ENCODE measurements at places on chromosomes 7 and 10.

DNA sequence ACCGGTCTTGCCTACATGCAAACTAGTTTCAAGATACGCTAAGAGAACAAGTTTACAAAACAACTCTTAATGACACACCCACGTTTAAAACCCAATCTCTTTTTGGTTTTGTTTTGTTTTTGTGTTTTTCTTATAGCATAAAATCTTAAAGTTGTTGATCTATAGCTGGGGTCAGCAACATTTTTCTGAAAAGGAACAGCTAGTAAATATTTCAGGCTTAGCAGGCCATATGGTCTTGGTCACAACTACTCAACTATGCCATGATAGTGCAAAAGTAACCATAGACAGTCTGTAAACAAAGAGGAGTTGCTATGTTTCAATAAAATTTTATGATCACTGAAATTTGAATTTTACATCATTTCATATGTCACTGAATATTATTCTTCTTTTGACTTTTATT, 327.4 kb downstream of the AGMO start:
- no peak for DNase-seq

- DNase-seq, result no peak
Measured at GRCh38 chr10:47347303-47347675, 874 bp upstream of the RBP3 start.

DNA sequence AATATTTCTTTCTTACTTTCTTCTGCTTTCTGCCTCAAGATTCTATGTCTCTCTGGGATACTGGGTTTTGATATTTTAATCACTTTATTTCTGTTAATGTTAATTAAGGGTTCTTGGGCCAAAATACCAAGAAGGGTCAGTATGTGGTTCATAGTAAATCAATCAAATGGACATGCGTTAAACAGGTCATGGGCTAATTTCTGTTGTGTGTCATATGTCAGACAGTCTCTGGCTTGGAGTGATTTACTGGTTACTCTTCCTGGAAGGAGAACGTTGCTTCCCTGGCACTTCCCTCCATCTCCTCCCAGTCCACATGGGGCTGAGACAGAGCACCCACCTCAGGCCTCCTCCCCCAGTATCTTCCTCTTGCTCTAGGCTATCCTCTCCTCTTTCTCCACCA, 489.1 kb downstream of the SUGCT start:
- no peak for DNase-seq

DNA sequence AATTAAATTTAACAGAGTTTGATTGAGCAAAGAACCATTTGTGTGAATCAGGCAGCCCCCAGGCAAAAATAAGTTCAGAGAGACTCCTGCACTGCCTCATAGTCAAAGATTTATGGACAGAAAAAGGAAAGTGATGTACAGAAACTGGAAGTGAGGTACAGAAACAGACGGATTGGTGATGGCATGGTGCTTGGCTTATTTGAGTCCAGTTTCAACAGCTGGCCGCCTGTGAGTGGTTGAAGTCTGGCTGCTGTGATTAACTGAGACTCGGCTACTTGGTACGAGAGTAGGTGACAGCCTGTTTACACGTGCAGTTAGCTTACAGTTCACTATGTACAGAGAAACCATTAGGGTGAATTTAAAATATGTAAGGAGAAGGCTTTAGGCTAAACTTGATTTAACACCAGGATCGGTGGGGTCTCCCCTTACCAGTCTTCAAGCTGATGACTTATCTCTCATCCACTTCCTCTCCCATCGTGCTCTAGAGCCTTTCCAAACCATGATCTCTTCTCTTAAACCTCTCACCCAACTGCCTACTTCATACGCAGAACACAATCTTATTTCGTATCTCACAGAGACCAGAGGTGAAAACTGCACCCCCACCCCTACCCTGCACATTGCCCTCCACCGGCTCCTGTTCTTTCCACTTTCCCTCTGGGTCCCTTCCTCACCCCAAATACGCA, 5.0 kb upstream of the MSMB start:
- no peak for DNase-seq

DNA sequence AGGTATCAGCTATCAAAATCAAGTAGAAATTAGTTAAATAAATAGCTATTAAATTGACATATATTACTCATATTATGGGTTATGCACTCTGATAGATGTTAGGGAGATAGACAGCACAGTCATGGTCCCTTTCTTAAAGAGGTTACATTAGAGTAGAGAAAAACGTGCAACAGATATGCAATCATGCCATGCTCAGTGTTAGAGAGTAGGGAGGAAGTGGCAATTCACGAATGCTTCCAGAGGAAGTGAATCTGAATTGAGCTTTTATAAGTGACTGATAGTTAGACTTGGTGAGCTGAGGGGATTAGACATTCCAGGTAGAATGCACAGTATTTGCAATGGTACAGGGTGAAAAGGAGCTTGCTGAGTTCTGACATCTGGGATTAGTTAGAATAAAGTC, 349.8 kb downstream of the NXPH1 start:
- no peak for DNase-seq

DNA sequence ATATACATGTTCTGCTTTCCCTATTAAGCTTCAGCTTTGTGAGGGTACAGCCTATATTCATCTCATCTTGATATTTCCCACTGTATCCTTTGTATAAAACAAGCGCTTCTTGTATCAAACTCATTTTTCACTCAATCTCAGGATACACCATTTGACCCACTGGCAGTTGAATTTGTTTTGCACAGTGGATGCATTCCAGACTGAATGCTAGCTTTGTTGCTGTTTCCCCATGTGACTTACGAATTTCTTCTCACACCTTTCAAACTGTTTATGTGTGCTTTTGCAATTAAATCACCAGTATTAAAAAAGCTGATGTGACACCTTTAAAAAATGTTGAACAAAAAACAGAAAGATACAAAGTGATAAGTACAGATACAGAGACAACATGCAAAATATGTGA, 180.9 kb downstream of the ZNF438 start:
- no peak for DNase-seq

GRCh38 chr10:60414877-60415585, 25.4 kb upstream of the ANK3 start:
- DNase-seq, result no peak

- DNase-seq, result no peak
Measured at GRCh38 chr10:132355754-132356153, 23.8 kb downstream of the LRRC27 start.

GRCh38 chr10:98664329-98665042, 217.8 kb upstream of the HPS1 start:
- DNase-seq, result no peak

DNA sequence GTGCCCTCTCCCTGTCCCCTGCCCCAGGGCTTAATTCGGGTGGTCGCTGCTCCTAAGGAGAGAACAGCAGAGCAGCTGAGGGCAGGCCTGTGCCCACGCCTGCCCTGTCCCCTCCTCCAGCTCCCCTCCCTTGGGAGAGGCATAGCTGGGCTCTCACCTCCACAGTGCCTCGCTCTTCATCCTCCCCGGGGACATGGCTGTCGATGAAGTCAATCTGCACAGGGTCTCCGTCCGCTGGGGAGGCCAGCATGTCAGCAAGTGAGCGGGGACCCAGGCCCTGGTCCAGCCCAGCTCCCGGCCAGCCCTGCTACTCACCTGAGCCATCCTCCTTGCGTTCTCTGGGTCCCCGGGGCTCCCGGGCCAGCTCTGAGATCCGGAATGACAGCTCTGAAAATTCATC, 3.8 kb upstream of the SAP25 start:
- no peak for DNase-seq

DNA sequence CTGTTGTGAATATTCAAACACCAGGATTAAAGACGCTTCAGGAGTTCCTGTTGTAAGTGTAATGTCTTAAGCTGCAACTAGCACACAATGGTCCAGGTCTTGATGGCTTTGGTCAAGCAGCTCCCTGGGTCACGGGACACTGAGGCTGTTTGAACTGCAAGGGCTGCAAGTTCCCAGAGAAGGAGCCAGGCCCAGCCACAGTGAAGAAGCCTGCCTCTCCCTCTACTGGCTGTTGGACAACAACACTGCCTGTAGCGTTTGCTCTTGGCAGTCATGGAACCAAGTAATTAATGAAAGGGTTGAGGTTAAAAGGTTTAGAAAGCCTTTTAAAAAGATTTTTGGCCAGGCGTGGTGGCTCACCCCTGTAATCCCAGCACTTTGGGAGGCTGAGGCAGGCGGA, 31.9 kb upstream of the GUSB start:
- DNase-seq, result peak; percentile 10

DNA sequence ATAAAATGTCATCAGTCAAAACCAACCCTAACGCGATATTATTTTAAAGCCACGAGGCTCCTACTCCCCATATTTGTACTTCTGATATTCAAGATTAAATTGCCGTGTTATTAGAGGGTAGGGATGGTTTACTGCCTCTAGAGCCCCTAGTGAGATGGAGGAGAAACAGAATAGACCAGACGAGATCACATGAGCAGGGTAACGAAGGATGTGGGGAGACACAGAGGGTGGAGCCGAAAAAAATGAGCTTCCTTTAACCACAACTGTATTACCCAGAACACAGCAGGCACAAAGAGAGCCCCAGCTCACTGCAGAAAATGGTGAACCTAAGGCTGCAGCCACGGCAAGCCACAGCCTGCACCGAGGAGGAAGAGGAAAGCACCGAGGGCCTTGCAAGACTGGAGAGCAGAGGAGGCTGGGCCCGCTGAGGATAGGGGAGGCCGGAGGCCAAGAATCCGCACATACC, 14.3 kb downstream of the ZC3HAV1 start:
- no peak for DNase-seq

GRCh38 chr7:31443457-31443856, 70.4 kb upstream of the ITPRID1 start:
- no peak for DNase-seq

GRCh38 chr7:25391295-25391861, 163.1 kb upstream of the NPVF start:
- DNase-seq, result no peak

GRCh38 chr10:101067356-101068083, 5.7 kb downstream of the KAZALD1 start:
- DNase-seq, result peak; percentile 44

DNA sequence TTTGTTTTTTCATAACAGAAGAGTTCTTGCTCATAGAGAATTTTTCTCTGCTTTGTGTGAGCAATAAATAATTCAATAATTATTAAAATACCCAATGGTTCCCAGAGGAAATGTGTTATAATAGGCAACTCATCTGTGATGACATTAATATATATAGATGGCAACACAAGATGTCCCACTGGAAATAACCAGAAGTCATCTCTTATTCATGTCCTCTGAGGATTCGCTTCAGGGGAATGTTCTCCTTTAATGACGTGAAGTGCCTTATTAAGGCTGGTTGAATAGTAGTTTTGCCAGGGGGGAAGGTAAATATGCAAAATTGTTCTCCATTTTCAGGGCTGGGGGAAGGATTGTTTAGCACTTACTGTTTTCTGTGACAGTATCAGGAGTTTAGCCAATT, 3.1 kb downstream of the SLC39A12 start:
- DNase-seq, result no peak

GRCh38 chr7:129245533-129245932, 20.7 kb downstream of the AHCYL2 start:
- no peak for DNase-seq

DNA sequence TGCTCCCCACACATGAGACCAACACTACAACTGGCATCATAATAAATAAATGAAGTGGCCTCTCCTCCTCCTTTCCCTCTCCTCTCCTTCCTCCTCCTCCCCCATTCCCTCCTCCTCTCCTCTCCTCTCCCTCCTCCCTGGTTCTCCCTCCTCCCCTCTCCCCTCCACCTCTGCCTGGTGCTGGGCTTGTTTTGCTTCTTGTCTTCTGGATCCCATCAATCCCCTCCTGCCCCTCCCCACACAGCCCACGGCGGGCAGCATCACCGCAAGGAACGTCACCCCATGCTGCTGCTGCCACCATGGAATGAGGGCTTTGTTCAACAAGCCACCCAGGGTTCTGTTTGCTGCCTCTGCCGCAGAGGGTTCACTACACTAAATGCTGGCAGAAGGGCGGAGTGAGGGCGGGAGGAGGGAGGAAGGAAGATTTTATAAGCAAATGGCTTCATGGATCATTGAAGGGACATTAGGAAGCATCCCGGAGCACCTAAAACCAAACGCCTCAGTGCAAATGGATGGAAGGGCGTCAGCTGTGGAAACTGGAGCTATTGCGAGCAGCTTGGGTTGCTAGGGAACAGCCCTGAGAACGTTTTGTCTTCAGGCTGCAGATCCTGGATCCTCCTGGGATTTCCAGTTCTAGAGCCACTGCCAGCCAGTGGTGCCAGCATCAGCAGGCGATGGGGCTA, 379.7 kb upstream of the ZMIZ1 start:
- DNase-seq, result no peak

- DNase-seq, result no peak
Measured at GRCh38 chr10:90571481-90572258, 286.2 kb downstream of the HTR7 start.

DNA sequence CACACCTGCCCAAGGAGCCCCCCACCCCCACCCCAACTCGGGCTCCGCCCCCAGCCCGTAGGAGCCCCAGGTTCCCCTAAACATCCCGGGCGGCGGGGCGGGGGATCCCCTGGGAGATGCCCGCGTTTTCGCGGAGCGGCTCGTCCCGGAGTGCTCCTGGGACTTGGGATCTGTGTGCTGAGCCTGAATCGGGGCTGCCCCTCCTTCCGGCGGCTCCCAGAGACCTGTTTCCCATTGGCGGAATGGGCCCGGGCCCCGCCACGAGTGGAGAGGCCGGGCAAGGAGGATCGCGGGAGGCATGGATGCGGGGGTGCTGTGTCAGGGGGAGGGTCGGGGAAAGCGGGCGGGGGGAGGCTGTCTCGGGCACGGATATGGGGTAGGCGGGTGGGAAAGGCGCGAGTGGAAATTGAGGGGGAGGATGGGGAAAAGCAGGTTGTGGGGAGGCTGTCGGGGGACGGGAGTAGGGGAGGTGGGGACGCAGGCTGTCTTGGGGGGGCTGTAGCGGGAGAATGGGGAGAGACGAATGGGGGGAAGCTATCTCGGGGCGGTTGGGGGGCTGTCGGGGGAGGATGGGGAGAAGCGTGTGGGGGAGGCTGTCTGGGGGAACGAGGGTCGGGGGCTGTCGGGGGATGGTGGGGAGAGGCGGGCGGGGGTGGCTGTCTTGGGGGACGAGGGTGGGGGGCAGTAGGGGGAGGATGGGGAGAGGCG, 572 bp upstream of the BHLHA15 start:
- no peak for DNase-seq

GRCh38 chr7:151374139-151374538, 32.5 kb downstream of the NUB1 start:
- DNase-seq, result no peak

DNA sequence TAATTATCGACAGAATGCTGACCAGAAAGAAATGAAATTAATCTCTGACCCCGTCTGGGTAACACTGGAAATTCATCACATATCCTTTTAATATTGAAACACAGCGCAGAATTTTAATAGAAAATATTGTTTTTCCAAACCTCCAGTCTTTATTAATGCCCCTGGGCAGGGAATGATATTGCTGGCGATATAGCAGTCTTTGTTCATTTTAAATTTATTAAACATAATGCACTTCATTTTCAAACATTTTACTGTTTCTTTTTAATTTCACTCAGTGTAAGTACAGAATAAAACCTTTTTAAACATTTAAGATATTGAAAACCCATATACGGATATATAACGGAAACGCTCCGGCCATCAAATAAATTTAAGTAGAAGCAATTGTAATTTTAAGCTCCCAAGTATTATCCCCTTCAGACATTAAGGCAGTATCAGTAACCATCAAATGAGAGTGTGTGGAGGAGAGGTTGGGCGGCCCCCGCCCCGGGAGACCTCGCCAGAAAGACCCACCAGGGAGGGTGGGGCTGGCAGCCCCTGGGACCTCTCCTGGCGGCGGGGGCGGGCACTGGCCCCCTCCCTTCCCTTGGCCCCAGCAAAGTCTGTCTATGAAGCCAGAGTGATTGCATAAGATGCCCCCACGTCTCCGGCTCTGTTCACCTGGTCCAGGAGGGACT, 10.8 kb downstream of the UNCX start:
- DNase-seq, result no peak

GRCh38 chr7:22138106-22138505, 192.4 kb upstream of the CDCA7L start:
- no peak for DNase-seq

GRCh38 chr7:290554-291372, 793 bp downstream of the FOXL3 start:
- DNase-seq, result no peak

Measured in brain pericyte (primary cell).